ENCODE measurements at places on chromosomes 2 and 18.

GRCh38 chr2:106195981-106196380 lies 1.9 kb upstream of the UXS1 start:
- DNase-seq, result no peak

DNA sequence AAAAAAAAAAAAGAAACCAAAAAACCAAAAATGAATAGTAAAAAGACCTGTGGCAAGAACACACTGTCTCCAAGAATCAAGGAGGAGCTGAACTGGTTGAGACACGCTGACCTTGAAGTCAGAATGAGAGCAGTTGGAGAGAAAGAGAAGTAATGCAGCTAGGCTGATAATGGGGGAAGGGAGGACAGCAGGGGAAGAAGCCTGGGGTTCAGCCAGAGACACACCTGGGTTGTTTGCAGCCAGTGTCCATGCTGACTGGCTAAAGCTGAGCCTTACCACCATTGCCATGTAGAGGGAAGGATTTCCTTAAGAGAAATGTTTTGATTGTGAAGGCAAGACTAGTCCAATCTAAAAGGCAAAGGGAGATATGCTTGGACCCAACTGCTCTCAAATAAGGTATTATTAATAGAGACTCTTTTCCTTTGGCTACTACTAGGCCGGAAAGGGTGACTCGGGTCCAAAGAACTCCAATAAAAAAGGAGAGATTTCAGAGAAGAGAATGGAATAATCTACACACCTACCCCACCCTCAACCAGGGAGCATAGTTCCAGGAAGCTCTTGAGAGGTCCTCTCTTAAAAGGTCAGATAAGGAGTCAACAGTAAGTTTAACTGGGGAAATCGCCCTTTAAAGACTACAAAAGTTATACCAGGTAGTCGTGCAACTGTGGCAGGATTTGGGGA lies 25.2 kb upstream of the REL start:
- DNase-seq, result no peak

- DNase-seq, result no peak
Measured at GRCh38 chr2:166060191-166060590, 67.6 kb downstream of the SCN1A start.

DNA sequence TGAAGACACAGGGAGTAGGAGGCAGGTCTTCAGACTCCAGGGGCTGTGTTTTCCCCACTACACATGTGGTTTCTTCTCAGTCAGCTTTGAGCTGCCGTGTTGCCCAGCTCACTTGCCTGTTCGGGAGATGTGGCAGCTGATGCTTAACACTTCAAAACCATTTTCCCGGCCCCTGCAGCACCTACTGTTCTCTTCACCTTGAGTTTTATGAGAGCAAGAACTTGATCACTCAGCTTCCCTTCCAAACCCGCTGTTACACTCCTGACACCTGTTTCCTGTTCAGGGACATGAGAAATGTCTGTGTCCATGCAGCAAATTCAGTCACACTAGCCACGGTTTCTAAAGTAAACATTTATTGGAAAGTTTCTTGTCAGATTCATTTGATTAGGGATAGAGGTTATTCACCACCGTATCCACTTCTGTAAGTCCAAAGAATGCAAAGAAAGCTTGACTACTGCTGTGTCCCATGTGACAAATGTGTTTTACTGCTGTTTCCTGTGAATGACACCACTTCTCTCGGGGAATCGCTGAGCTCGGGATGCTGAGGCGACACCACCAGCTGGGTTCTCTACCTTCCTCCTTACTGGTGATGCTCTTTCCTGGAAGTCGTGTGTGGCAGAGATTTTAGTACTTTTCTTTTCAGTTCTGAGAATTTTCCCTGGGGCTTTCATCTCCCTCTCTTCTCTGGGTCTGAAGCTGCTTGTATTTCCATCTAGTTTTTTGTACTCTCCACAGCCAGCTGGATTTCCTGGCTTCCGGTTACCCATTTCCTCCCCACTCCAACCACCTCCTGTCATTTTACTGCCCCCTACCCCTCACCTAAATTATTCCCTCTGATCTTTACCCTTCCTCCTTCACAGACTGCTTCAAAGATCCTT lies 91.7 kb downstream of the KLF7 start:
- no peak for DNase-seq

DNA sequence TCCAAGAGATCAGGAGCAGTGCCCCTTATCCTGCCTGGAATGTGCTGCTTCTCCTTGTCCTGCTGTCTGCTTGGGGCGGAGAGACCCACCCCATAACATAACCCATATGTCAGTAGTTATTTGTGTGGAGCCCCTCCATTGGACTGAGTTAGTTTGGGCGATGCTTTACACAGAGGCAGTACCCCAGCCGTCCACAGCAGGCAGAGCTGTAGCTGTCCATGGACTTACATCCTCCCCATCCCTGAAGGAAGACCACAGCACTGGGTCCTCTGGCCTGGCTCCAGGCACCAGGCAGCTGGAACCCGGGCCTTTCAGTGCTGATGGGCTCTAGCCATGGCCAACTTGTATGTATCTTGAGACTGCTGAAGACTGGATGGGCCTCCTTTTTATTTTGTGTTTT lies 20.3 kb downstream of the GKN2 start:
- DNase-seq, result no peak

DNA sequence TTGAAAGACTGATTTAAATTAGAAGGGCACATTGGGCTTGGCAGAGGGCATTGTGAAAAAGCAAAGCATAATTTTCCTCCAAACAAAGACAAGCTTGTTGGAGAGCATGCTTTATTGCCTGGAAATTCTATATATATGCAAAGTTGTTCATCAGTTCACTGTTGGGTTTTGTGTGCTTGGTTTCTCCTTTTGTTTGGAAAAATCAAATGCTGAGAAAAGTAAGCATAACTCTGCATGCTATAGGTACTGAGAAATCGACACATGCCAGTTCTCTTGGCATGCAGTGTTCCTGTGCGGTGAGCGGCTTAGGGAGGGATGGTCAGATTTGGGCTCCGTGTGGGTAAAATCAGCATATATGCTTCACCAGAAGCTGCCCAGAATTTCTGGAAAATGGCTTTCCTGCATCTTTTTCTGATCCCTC lies 161.0 kb downstream of the RAPGEF4 start:
- DNase-seq, result no peak

DNA sequence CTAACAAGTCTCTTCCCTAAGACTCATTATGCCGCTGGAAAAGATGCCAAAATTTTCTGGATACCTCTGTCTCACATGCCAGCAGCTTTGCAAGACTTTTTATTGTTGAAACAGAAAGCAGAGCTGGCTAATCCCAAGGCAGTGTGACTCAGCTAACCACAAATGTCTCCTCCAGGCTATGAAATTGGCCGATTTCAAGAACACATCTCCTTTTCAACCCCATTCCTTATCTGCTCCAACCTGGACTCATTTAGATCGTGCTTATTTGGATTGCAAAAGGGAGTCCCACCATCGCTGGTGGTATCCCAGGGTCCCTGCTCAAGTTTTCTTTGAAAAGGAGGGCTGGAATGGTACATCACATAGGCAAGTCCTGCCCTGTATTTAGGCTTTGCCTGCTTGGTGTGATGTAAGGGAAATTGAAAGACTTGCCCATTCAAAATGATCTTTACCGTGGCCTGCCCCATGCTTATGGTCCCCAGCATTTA lies 26.3 kb downstream of the DHRS9 start:
- DNase-seq, result no peak

GRCh38 chr18:12258719-12259705 lies 4.9 kb downstream of the CIDEA start:
- no peak for DNase-seq

GRCh38 chr2:170972296-170973224 lies 43.5 kb downstream of the GORASP2 start:
- DNase-seq, result no peak

DNA sequence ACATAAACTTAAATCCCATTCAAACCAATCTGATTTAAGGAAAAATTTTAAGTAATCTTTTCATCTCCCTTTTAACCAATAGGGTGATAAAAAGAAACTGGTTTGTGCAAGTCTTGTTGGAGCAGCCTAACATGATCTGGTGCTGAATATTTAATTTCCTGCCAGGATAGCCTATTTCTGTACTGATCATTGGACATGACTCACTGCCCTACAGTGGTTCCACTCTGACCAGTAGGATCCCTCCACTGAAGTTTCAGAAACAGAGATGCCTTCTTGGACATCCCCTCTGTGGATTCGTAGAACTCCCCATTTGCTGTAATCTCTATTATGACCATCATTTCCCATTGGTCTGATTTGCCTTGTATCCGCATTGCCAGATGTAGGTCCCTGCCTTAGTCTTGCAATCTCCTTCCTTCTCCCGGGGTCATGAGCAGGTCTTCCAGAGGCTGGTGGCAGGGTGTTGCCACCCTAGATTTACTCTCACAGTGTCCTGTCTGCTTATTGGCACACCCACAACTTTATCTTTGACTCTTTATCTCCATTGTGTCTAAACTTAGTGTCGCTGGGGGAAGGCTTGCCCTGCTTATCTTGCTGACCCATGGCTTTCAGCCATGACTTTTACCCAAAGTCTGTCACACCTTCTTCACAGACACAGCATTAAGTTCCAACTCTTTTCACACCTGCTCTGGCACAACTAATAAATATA lies 12.3 kb upstream of the SETBP1 start:
- DNase-seq, result no peak

DNA sequence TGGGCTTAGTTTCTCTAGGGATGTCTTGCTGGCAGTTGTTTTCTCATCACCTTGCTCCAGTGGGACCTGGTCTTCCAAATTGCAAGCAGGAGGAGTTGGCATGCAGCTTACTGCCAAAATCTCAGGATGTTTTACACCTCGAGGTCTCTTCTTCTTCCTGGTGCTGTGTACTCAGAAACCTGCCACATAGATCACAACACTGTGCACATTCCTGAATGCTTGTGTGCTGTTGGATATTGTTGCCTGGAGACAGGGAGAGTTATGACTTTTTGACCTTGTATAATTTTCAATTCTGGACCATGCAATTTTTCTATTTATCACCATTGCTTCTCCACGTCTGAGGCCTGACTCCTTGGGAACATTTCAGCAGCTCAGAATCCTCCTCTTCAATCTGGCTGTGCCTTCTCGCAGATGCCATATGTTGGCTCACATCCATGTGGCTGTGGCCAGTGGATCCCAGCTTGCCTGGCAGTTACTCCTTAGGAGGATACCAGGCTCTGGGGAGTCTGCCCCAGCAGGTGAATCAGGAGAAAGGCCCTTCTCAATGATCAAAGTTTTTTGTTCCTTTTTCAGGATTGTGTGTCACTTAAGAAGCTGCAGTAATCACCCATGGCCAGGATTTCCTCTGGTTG lies 489.3 kb downstream of the TSN start:
- no peak for DNase-seq

DNA sequence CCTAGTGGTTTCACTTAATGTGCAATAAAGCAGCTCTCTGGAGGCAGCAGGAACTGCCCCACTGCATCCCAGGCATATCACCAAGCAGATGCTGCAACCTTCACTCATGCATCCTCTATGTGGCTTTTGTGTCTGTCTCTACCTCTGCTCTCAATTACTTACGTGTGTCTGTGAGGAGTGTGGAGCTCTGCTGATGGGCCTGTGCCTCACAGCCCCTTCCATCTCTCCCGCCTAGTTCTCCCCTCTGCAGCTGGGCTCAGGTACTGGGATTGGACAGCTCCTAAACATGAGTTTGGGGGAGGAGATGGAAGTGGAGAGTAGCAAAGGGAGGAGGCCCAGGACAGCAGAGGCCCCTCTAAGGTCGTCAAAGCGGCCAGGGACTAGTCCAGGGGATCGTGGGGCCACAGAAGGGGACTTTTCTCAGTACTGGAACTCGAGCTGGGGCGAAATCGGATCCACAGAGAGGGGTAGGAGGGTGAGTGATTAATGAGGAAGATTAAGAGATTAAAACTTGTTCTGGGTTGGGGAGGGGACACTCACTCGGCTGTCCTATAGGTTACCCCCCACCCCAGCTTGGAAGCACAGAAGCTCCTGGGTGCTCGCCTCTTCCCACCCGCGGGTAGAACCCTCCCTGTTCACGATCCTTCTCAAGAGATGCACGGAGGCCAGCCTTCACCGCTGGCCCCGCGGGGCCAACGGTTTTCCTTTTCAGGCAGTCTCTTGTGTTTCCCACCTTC lies 2.1 kb upstream of the LBX2 start:
- DNase-seq, result no peak

GRCh38 chr2:402721-403120 lies 114.8 kb upstream of the ALKAL2 start:
- no peak for DNase-seq

DNA sequence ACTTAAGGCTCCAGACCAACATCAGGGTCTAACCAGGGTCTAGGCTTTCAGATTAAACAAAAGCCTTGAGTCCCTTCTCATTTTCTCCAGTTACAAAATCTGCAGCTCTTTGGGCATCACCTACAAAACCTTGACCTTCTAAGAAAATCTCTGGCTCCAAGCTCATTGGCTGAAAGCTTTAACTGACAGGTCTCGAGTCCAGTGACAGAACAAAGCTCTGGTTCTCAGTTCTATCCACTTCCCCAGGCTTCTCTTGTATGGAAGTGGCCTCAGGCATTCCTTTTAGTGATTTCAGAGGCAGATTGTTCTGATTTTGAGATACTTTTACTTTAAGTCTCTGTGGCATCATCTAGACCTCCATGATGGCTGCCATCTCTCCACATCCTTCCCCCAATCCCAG lies 11.3 kb downstream of the SIX2 start:
- DNase-seq, result no peak

- no peak for DNase-seq
Measured at GRCh38 chr2:63651861-63652651, 63.3 kb downstream of the MDH1 start.

- no peak for DNase-seq
Measured at GRCh38 chr2:167832868-167833287, 414.5 kb downstream of the STK39 start.

DNA sequence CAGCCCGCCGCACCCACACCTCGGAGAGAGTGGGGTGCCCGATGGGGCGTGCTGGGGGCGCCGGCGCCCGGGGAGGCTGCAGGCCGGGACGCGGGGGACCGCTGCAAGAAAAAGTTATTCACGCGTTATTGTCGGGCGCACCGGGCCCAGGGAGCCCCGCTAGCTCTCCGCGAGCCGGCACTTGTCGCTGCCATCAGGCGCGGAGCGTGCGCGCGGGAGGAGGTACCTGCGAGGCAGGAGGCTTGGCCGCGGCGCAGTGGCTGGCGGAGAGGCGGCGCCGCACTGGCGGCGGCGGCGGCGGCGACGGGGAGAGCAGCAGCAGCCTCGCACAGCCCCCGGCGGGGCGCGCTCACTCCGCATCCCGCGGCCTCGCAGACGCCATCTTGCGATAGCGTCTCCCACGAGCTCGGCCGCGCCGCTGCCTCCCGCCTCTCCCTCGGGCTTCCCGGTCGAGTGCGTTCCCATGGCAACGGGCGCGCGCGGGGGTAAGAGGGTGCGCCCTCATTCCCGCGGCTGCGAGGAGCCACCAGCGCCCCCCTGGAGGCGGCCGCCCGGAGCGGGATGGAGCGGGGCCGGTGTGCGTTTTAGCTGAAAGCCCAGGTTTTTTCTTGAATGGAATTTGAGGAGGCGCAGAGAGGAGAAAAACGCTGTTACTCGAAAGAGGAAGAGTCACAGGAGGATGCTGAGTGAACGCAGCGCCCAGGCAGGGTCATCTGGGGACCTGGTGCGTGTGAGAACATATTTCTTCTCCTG lies at the start of gene CHN1:
Gene CHN1, minus strand, starts transcription at position 402 of the 753 bp plus-strand sequence. CDS start 469 bp downstream, outside the sequence.
- DNase-seq, result peak; percentile 44

GRCh38 chr18:40939656-40940515 lies 1015.1 kb upstream of the PIK3C3 start:
- no peak for DNase-seq

GRCh38 chr2:24214880-24215279 lies 40.0 kb downstream of the FAM228A start:
- no peak for DNase-seq

Measured in activated T-cell treated with anti-CD3 and anti-CD28 coated beads for 1 hour (primary cell).